Karpas-422 (cell line): ENCODE measurements at places on chromosomes 1 and 21. TPM values are rescaled to one million over a fixed set of nuclear protein-coding genes. Genes with fewer than 3 reads are reported as not detected.

HJV gene
- total RNA-seq, result not detected in 2 replicates

GRCh38 chr1:21329209-21329844 is 39.1 kb upstream of the ECE1 start:
- no peak for DNase-seq

BACH1 gene
- 30.7 and 42.0 TPM in 2 replicates for total RNA-seq

- no peak for DNase-seq
Measured at GRCh38 chr1:10677491-10678391, 118.7 kb downstream of the CASZ1 start.

TCEA3 gene
- total RNA-seq, result not detected in 2 replicates

GRCh38 chr1:10601342-10602070 is 126.8 kb downstream of the PEX14 start:
- no peak for DNase-seq

DNA sequence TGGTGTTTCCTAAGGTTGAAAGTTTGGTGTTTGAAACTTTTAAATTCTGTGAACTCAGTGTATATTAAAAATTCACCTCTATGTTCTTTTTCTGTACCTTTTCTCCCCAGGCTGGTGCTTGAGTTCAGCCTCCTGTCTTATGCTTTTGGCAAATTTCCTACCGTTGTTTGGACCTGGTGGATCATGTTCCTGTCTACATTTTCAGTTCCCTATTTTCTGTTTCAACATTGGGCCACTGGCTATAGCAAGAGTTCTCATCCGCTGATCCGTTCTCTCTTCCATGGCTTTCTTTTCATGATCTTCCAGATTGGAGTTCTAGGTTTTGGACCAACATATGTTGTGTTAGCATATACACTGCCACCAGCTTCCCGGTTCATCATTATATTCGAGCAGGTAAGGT is 24.9 kb upstream of the AXDND1 start:
- no peak for DNase-seq

DNA sequence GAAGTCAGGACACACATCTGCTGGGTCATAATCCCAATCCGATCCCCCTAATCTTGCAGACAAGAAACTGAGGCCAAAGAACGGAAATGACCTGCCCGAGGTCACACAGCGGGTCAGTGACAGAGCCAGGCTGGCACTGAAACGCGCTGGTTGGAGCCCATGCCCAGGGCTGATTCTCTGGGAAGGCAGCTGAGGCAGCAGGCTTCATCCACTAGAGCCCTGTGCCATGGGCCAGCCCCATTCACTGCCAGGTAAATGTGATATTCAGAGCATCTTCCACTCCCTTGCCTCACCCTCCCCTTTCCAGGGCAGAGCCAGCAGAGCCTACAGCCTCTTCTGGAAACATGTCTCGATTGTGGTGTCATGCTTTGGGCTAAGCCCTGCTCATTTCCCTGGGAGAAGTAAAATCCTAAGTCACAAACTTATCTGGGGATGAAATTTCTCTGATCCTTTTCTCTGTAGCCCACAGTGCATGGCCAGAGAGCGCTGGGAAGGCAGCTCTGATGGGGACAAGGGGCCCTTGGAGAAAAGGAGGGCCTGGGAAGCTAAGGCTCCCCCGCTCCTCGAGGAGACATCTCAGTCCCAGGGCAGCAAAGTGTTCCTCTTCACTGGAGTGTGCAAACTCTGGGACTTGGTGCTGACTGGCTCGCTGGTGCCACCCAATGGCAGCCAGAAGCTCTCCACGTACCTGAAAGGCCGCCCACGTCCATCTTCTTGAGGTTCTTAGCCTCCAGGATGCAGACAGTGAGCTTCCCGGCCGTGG is 110.4 kb downstream of the SYT2 start:
- peak; percentile 79 for DNase-seq

GRCh38 chr1:179175011-179175841 is 54.3 kb downstream of the ABL2 start:
- DNase-seq, result no peak

NR5A2 gene
- not detected in 2 replicates for total RNA-seq

DNA sequence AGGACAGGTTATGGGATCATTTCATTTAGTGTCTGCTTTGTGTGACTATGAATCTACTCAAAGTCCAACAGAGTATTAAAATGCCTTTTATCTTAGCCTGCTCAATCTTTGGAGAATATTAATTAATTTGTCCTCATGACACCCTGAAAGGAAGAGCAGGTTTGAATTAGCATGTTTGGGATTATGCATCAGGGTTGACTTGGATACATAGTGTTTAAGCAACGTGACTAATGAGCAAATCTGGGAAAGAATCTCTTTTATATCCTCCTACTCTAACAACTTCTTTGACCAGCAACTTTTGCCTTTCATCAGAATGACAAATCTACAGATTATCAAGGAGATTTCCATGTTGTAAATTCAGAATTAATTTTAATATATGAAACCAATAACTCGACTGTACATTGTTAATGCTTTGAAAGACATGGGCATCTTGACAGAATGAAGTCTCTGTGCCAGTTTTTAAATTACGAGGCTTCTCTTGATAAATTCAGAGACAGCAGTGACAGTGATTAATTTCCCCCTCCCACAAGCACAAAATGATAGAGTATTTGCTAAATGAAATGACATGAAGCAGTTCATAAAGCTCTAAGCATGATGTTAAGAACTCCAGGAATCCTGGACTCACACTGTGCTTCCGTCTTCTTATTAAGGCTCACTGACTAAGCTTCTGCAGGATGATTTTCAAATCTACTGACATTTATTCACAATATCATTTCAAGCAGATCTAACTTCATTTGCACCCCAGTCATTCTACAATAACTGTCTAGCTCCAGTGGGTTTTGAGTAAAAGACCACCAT is 156.5 kb downstream of the PCNX2 start:
- no peak for DNase-seq

OR2T2 gene
- not detected in 2 replicates for total RNA-seq

- DNase-seq, result no peak
Measured at GRCh38 chr1:13451399-13451965, 41.2 kb downstream of the PRAMEF20 start.

S100A14 gene
- not detected in 2 replicates for total RNA-seq

GRCh38 chr1:29711582-29712283 is 475.4 kb downstream of the PTPRU start:
- DNase-seq, result no peak

DNA sequence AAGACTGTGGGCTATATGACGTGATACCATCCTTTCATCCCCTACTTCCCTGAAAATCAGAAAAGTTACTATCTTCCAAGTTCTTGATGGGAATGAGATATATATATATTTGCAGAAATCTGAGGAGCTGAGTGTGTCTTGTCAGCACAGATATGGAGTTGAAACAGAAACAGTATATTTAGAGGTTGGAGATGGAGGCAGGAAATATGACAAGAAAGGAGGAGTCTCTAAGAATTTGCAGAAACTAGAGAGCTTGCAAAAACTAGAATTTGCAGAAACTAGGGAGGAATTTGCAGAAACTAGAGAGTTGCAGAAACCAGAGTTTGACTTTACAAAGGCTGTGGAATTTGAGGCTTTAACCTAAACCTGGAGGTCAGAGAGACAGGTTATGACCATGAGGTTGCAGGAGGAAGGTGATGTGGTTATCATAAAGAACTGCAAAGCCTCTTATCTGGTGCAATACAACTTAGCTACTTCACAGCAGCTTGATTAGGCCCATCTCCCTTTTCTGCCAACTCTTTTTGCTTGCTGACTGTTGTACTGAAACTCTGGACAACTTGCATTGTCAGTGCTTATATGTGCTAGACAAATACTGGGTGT is 22.3 kb downstream of the XCL2 start:
- DNase-seq, result no peak

- no peak for DNase-seq
Measured at GRCh38 chr1:104353580-104353979, 603.9 kb downstream of the AMY1C start.
